ENCODE measurements at places on chromosomes 7 and 10.

DNA sequence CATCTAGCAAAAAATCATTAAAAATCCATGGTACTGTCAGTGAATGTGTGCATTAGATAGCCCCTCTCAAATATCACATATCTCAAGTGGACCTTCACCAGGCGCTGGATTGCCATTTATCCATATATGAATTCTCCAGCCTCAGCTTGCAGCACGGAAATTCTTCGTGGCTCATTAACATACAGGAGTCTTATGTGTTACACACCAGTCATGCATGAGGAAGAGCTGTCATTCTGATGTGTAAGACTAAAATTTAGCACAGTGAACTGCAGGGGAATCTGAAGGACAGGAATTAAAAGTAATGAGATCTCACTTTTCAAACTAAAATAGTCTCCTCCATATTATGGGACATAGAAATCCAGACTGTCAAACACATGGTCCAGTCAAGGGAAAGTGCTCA is 542.4 kb upstream of the DPP6 start:
- no peak for DNase-seq

DNA sequence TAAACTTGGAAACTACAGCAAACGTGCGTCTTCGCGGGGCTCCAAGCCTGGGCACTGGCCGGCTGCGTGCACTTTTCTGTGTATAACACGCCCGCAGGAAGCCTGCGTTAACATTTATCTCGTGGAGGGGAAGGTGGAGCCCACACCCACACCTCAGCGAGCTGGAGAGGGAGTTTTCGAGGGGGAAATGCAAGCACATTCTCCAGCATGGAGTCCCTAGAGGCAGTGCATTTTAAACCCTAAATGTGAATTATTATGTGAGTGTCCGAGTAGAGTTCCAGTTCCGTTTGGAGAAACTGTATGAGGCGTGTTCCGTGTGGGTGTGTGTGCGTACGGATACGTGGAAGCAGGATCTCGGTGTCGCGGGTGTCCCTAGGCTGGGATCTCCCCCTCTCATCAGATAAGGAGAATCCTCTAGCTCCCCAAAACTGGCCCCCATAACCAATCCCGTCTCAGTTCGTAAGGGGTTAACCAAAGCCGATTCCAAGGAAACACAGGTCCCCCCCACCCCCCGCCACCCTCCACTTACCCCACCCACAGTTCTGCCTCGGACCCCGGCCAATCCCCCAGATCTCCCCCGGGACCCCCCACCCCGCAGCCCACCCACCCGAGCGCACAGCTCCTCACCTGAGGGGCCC is 403 bp downstream of the CDK6 start:
- DNase-seq = peak; percentile 37

DNA sequence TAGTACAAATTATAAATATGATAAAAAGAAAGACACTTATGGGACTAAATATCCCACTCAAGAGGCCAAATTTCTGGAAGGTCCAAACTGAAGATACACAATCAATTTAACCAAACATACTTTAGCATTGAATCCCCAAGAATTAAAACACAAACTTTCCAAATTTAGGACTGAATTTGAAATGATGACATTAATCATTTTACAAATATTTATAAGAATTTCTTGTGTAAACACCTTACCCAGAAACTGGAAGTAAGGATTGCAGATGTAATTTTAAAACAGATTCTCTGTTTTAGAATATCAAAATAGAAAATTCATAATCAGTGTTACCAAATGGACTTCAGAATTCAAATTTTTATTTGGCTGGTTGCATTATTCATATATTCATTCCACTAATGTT is 588.2 kb upstream of the KCND2 start:
- no peak for DNase-seq

DNA sequence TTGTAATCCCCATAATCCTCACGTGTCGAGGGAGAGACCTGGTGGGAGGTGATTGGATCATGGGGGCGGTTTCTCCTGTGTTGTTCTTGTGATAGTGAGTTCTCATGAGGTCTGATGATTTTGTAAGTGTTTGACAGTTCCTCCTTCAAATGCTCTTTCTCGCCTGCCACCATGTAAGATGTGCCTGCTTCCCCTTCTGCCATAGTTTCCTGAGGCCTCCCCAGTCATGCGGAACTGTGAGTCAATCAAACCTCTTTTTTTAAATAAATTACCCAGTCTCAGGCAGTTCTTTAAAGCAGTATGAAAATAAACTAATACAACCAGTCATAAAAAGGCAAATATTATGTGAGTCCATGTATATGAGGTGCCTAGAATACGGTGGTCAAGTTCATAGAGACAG is 87.5 kb downstream of the FRMD4A start:
- DNase-seq = no peak

- DNase-seq = peak; percentile 2
Measured at GRCh38 chr7:156989766-156990535, 20.5 kb downstream of the MNX1 start.

- DNase-seq = no peak
Measured at GRCh38 chr7:2637505-2638223, 5.9 kb downstream of the TTYH3 start.

DNA sequence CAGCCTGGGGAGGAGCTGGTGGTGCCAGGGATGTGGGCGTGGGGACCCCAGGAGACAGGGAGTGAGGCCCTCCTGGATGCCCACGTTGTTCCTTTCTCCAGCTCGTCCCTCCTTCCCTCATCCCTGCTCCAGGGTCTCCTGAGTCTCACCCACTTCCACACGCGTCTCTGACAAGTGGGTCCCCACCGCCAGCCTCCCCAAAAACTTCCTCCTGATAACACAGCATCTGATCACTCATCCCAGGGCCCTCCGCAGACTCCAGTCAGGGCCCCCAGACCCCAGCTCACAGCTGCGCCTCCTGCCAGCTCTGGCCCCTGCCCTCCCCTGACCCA is 60.6 kb upstream of the INPP5A start:
- DNase-seq = no peak

GRCh38 chr7:50589364-50589763 is 24.2 kb upstream of the DDC start:
- no peak for DNase-seq

DNA sequence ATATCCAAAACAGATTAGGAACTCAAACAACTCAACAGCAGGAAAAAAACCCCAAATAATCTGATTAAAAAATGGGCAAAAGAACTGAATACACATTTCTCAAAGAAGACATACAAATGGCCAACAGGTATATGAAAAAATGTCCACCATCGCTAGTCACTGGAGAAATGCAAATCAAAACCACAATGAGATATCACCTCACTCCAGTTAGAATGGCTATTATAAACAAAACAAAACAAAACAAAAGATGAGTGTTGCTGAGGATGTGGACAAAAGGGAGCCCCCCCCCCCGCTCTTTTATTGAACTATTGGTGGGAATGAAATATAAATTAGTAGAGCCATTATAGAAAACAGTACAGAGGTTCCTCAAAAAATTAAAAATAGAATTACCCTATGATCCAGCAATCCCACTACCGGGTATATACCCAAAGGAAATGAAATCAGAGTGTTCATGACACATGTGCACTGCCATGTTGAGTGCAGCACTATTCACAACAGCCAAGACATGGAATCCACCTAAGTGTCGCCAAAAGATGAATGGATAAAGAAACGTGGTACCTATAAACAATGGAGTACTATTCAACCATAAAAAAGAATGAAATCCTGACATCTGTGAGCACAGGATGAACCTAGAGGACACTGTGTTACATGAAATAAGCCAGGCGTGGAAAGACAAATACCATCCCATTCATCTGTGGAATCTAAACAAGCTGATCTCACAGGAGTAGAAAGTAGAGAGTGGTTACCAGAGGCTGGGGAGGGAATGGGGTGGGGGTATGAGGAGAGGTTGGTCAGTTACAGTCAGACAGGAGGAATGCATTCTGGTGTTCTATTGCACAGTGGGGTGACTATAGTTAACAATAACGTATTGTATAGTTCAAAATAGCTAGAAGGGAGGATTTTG is 78.1 kb upstream of the RHEB start:
- DNase-seq = peak; percentile 87

DNA sequence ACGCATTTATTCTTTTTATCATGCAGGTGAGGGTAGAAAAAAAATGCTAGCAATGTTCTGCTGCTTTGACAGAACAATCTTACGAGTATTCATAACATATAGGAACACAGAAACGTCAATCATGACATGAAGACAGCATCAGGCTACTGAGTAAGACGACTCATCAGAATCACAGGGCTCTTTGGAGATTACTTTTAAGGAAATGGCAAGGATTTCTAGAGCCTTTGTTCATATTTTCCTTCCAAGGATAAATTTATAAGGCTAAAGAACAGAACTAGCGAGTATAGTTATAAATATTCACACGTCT is 39.8 kb upstream of the DNAJC1 start:
- DNase-seq = no peak

DNA sequence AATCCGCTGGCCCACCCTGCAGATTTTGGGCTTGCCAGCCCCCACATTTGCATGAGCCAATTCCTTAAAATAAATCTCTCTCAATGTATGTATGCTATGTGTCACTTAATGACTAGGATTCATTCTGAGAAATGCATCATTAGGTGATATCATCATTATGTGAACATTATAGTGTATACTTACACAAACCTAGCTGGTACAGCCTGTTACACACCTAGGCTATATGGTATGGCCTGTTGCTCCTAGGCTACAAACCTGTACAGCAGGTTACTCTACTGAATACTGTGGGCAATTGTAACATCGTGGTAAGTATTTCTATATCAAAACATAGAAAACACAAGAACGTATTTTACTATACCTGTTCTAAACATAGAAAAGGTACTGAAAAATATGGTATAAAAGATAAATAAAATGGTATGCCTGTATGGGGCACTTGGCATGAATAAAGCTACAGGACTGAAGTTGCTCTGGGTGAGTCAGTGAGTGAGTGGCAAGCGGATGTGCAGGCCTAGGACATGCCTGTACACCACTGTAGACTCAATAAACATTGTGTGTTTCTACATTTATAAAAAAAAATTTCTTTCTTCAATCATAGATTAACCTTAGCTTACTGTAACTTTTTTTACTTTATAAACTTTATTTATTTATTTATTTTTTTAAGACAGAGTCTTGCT is 135.9 kb downstream of the ABCA13 start:
- no peak for DNase-seq

DNA sequence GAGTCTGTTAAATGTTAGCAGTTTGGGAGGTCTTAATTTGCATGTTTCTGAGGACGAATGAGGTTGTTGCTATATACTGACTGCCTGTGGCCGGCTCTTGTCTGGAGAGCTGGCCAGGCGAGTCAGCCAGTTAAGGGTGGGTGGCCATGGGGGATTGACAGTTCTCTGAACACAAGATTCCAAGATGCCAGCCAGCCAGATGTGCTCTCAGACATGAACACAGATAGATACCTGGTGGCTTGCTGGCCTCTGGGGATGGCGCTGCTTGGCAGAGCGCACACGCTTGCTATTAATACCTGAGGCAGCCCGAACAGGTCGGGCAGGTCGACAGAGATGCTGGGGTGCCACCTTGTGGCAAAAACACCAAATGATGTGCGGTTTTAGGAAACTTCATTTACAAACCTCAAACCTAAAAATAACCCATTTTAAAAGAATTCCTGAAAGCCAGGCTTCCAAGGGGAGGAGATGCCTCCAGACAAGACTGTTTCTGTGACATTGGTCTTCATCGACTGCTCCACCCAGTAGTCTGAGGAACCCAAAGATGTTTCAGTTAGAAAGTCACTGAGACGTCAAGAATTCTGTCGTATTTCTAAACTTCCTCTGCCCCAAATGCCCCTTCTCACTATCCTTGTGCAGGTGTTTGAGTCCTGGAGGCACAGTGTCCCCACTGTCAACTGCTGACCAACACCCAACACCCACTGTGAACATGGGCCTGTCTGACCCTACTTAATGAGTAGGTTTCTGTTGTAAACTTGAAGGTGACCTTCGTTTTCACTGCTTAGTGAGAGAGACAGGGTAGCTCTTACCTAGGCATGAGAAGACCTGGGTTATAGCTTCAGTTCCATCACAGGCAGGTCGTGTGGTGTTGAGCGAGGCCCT is 123.4 kb downstream of the NT5C2 start:
- DNase-seq = peak; percentile 66

- no peak for DNase-seq
Measured at GRCh38 chr10:18268005-18268404, 127.8 kb downstream of the CACNB2 start.

DNA sequence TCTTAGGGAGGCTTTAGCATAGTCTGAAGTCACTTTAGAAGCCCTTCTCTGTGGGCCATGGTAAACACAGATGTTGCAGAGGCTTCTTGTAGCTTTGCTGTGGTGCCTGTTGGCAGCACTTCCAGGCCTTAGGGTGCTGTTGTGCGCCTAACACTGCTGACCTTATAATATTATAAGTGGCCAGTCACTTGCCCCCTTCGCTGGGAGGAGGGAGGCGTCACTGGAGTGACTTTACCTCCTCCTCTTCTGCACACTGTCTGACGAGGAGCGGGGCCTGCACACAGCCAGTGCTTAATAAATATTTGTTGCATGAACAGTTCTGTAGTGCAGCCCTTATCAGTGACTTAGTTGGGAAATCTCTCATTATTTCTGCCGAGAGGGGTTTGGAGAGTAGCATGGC is 63.3 kb downstream of the WDR37 start:
- no peak for DNase-seq

GRCh38 chr10:52883996-52884871 is 111.7 kb upstream of the MBL2 start:
- DNase-seq = peak; percentile 73

GRCh38 chr7:22610951-22611757 is 111.2 kb upstream of the STEAP1B start:
- peak; percentile 45 for DNase-seq

DNA sequence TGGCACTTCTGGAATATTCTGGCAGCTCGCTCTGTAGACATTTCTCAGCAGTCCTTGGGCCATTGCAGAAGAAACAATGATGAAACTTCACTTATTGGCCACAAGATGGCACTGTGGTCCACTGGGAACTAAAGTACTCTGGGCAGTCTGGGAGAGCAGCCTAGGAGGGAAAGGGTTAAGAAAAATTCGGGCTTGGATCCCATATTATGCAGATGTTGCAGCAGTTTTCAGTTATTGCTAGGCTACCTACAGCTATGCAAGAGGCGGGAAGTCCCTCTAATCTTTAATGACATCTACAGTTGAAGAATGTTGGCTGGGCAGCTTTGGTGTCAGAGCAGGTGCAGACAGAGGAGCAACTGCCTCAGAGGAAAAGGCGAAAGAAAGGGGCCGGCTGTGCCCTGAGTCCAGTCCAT is 201.7 kb upstream of the PRSS58 start:
- peak; percentile 68 for DNase-seq

DNA sequence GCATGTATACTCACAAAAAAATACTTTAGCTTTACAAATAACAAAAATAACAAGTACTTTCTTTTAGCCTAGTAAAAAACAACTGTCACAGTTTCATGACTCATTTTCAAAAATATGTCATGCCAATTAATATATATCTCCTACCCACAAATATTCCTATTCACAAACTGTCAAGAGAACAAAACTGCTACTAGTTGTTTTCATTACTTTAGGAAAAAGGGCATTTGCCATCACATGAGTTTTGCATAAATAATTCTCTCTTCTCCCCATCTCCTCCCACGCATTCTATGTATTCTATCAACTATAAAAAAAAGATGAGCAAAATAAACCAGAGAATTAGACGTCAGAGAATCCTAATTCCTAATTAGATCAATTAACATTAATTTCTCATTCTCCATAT is 87.6 kb downstream of the PIP4K2A start:
- DNase-seq = no peak

All from GM03348 (cell line).